ENCODE measurements at places on chromosomes 12 and 14.
A peak's percentile ranks its signal among the peaks of the same experiment; 100 is the strongest.

- DNase-seq = no peak
These were observed 356.0 kb downstream of the ADGRD1 start for GRCh38 chr12:131309700-131310099.

DNA sequence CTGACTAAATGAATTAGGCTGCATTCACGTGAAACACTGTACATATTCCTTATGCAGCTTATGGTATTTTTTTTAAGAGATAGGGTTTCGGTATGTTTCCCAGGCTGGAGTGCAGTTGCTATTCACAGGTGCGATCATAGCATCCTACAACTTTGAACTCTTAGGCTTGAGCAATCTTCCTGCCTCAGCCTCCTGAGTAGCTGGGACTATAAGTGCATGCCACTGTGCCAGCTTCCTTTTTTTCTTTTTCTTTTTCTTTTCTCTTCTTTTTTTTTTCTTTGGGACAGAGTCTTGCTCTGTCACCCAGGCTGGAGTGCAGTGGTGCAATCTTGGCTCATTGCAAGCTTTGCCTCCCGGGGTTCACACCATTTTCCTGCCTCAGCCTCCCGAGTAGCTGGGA, 35.8 kb upstream of the SPPL3 start:
- DNase-seq = no peak

- no peak for DNase-seq
These were observed 194.9 kb upstream of the RMST start for GRCh38 chr12:97267594-97268202.

GRCh38 chr14:61671082-61671481, 24.2 kb upstream of the HIF1A start:
- DNase-seq = no peak

- DNase-seq = peak; percentile 72
These were observed 16.4 kb downstream of the FOS start for GRCh38 chr14:75295061-75295461.

- DNase-seq = no peak
These were observed 147.8 kb downstream of the RBM19 start for GRCh38 chr12:113818283-113818682.

DNA sequence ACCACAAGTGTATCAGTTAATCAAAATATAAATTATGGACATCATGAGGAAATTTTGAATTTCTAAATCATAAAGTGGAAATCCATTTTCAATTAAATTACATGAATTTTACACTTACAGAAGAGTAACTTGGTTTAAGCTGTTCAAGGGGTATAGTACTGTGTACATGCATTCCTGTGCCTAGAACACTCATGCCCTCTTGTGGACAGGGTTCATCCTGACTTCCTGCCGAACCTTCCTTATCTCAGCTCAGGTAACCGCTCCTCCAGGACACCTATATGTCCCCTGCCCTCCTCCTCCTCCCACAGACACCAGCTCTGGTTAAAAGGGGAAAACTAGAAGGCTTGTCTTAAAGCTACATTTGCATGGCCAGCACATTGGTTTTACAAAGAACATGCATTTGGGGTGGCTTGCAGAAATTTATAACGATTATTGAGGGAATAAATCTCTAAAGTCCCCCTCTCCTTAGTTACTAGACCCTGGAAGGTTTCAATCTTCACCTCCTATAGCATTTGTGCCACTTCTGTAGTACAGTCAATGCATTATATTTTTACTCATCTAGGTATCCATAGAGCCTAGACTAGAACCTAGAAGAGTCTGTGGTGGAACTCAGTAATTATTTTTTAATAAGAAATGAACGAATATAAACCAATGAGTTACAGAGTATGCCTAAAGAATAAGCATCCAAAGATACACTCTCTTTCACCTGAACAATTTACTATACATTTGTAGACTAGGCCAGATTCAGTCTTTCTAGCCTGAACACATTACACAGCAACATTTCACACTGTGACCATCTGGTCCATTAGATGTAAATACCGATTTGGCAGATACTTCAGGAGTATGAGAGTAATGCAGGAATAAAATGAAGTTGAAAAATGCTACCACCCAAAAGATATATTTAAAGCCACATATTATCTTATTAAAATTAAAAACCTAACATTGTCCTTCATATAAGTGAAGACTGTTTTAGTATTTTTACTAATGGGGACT, 345.6 kb downstream of the PAWR start:
- peak; percentile 5 for DNase-seq

DNA sequence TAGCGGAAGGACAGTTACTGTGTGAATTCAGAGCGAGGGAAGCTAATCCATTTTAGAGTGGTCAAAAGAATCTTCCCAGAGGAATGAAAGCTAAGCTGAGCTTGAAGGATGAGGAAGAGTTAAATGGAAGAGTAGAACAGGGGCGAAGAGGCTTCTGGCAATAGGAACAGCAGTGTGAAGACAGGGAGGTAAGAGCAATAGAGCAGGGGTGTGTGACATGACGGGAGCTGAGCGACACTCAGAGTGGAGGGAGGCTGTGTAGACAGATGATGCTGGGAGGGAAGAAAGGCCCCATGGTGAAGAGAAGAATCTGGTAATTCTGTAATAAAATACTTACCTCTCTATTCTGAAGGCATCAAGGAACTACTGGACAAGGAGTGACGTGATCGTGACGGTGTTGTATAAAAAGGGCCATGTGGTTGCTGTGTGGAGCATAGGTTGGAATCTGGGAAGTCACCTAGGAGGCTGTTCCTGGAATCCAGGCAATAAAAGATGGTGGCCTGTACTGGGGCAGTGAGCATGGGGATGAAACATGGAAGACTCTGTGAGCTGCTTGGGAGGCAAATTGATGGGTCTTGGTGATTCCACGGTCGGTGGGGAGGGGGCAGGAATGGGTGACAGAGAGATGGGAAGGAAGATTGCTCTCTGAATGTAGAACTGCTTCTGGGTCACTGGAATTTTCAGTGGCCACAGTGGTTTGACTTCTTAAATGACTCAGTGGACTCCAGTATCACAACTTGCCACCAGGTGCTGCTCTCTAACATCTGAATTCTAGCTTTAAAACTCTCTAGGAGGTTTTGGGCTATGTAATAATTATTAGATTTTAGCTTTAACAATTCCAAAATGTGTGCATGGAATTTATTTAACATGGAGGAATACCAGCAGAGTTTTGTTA, 164.1 kb downstream of the ATP23 start:
- no peak for DNase-seq

DNA sequence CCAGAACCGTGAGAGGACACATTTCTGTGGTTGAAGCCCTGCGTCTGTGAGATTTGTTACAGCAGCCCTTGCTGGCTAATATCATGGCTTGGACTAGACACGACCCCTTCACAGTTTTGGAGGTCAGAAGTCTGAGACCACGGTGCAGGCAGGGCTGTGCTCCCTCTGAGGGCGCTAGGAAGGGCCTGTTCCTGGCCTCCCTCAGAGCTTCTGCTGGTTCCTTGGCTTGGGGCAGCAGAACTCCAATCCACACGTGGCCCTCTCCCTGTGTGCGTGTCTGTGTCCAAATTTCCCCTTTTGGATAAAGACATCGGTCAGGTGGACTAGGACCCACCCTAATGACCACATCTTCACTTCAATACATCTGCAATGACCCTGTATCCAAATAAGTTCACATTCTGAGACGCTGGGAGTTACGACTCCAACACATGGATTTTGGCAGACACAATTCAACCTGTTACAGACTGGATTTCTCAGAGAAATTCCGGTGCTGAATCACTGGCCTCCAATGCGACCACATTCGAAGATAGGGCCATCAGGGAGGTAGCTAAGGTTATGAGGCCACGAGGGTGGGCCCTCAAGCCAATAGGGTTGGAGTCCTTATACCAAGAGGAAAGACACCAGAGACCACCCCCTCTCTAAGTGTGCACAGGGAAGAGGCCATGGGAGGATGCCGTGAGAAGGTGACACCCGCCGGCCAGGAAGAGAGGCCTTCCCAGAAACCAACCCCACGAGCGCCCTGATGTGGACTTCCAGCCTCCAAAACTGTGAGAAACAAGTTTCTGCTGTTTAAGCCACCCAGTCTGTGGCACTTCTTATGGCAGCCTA, 43.6 kb upstream of the PPP2R5C start:
- DNase-seq = no peak

GRCh38 chr12:45655186-45655585, 74.3 kb upstream of the ARID2 start:
- DNase-seq = peak; percentile 26

- DNase-seq = no peak
These were observed 18.6 kb upstream of the KLRB1 start for GRCh38 chr12:9626291-9626690.

DNA sequence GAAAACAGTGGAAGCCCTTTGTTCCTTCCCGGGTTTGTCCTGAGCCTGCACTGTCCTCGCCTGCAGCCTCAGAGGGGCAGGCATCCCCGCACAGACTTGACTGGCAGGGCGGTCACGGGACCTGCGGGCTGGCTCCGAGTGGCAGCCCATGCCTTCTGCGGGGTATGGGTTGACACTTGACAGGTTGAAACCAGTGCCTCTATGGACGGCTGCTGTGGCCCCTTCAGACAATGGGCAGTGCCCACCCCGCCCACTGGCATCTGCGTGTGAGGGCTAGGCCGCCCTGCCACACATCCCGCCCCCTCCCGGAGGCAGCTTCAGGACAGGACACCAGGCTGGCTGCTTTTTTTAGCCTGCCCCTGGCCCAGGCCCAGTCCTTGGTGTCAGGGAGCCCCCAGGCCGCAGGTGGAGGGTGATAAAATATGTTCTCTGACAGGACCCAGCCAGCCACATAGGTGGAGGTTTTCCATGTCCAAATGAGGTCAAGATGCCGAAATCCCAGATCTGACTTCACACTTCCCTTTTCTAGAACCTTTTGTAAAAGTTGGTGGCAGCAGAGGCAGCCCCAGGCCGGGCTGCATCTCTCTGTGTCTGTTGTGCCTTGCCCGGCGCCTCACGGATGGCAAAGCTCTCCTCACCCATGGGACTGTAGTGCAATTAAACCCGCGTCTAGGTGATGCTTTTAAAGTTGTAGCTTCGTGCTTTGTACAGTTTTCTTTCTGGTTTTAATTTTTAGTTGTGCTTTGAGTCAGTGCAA, 10.0 kb downstream of the ANKRD9 start:
- DNase-seq = no peak

GRCh38 chr14:93306812-93307211, 26.0 kb downstream of the BTBD7 start:
- DNase-seq = no peak

DNA sequence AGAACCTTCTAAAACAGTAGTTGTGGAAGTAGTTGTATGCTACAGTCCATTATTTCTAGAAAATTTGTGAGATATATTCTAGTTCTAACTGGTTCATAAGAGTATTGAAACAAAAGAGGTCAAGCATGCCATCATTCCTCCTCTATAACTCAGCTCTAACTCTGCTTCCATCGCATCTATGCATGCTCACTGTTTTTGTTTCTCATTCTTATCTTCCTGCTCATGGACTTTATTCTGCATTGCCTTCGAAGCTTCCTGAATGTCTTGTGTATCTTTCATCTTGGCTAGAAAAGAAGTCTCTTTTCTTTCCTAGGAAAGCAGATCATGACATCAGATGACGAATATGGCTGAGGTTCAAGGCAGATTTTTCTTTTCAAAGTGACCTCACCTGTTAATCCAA, 402 bp downstream of the LMNTD1 start:
- DNase-seq = no peak

- DNase-seq = no peak
These were observed 53.5 kb upstream of the WSCD2 start for GRCh38 chr12:108075561-108075960.

DNA sequence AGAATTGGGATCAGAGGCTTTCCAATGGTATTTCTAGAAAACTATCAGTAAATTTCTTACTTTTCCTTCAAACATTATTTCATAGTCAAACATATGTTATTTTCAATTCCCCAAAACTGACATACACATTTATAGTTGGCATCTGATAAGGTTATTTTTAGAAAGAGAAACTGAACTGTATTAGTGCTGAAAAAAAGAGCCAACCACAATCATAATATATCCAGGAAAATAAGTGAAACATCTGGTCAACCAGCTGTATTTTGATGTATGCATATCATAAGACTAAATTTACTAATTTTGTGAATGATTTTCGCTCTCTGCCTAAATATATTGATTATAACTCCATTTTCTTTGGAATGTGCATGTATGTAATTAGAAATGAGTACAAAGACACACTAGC, 554.2 kb downstream of the FLRT2 start:
- DNase-seq = no peak

DNA sequence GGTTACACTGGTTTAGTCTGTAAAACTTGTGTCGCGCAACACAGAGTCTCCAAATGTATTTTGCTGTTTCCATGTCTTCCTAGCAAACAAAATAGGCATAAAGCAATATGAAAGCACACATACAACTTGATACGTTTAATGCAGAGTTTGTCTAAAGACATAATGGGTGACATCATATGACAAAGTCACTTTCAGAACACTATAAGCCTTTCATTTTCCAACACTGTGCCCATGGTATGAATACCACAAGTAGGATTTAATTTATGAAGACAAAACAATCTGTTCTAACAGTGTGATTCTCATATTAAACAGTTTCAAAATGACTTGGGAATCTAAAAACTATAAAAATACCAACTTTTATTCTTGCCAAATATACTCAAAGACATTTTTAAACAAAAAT, 58.4 kb downstream of the PTPN21 start:
- DNase-seq = no peak

DNA sequence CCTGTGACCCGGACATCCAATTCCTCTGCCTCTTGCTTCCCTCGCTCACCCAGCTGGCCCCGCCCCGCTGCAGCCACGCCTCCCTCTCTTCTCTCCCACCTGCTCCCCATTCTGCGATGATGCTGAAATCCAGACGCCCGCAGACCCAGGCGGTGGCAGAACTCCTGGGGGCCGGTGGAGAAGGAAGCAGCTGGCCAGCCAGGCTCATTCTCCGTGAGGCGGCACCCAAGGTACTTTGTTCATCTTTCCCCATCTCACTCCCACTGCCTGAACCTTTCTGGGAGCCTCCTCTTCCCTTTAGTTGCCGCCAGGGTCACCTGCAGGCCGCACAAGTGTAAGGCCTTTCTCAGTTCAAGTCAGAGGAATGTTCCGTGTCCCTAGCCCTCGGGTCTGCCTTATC, 35.7 kb downstream of the FOXN4 start:
- DNase-seq = no peak

GRCh38 chr12:26052652-26053051, 72.2 kb downstream of the BHLHE41 start:
- DNase-seq = no peak

- peak; percentile 30 for DNase-seq
These were observed 49.7 kb downstream of the LIN52 start for GRCh38 chr14:74134484-74134883.

DNA sequence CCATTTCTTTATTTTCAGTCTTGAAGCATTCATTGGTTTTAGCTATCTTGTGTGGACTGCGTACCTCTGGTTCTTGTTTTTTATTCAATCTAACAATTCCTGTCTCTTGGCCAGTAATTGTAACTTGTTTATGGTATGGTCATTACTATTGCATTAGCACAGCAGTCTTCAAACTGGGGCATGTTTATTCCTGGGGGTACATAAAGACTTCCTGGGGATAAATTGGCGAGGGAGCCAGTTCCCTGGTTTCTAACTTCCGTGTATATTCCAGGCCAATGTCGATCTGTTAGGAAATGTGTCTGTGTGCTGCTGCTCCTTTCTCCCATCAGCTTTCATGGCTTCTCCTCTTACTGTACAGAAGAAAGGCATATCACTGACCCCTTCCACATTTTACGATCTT, 13.7 kb upstream of the EVL start:
- no peak for DNase-seq

All from erythroblast (primary cell).